ENCODE measurements at places on chromosomes 11 and 22.

DNA sequence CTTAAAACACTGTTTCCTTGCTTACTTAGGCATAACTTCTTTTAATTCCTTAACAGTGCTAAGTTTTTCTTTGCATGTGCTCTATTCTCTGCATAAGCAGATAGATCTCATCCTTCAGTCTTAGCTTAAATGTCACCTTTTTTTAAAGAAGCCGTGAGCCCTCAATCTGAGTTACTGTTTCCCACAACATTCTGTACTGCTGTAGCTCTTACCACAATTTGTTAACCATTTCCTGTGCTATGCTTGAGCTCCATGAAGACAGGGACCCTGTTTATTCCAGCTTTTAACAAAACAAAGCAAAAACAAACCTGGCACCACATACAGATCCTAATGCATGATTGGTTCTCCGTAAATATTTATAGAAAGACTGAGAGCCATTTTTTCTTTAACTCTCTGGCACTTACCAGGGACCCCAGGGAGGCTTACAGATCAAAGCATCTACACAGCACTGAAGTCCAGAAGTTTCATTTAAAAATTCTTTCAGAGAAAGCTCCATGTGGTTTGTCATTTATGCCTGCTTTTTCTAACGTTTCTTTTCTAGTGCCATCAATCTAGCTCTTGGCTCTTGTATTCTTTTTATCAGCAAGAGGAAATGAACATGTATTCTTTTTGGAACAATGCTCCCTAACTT lies 74.9 kb downstream of the DYNC2H1 start:
- ATAC-seq, result no peak
- no peaks in the 10 kb centered on the region for H3K4me1 ChIP-seq
- no peaks in the 10 kb centered on the region for H3K27me3 ChIP-seq
- H3K36me3 ChIP-seq, result no peaks in the 10 kb centered on the region
- H3K4me3 ChIP-seq, result no peak overlapping the region
- no peak overlapping the region for H3K27ac ChIP-seq

DNA sequence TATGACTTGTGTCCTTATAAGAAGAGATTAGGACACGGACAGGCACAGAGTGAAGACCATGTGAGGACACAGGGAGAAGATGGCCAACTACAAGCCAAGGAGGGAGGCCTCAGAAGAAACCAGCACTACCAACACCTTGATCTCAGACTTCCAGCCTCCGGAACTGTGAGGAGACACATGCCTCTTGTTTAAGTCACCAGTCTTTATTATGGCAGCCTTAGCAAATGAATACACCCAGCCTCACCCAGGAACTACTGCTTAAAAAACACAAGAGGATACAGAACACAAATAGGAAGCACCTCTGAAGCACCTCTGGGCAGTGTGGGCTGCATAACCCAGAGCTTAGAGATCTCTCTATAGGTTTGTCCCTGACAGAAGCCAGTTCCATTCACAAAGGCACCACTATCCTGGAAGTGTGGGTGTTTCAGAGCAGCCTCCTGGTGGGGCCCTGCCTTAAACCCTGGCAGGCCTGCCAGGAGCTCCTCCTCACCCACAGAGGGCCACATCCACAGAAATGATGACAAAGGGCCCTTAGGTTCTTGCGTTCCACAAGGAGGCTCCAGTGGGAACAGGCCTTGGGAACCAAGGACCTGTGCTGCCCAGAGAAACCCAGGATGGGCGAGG lies 58.8 kb downstream of the CHRDL2 start:
- H3K27ac ChIP-seq, result peak overlapping the region; percentile 9
- no peak overlapping the region for H3K4me3 ChIP-seq
- H3K27me3 ChIP-seq, result no peaks in the 10 kb centered on the region
- H3K36me3 ChIP-seq, result no peaks in the 10 kb centered on the region

- peak within 1 kb of the TSS; percentile 67 for H3K27ac ChIP-seq
- H3K27me3 ChIP-seq, result no peaks in the 10 kb centered on the region
- ATAC-seq, result peak; percentile 98
- peak within 1 kb of the TSS; percentile 69 for H3K4me3 ChIP-seq
- no peaks in the 10 kb centered on the region for H3K4me1 ChIP-seq
Observed at GRCh38 chr22:46267431-46268279, at the start of gene TTC38. TSS of gene TTC38 (plus strand) at chr22:46268008. CDS start at chr22:46268040, 32 bp downstream.

DNA sequence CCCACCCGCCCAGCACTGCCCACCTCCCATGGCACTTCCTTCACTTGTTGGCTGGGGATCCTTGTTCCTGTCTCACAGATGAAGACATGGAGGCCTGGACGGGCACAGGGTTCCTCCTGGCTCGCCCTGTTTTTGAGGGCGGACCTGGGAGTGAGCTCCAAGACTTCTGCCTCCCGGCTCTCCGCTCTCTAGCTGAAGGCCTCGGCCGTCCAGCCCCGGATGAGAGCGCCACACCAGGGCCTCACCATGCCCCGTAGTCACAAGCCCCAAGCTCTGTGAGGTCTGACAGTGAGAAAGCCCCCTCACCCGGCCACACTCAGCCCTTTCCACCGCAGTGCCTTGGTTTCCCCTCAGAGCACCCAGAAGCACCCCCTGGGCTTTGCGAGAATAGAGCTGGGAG lies 9.1 kb downstream of the TPCN2 start:
- peaks cover 89% of the 10 kb centered on the region for H3K4me1 ChIP-seq

DNA sequence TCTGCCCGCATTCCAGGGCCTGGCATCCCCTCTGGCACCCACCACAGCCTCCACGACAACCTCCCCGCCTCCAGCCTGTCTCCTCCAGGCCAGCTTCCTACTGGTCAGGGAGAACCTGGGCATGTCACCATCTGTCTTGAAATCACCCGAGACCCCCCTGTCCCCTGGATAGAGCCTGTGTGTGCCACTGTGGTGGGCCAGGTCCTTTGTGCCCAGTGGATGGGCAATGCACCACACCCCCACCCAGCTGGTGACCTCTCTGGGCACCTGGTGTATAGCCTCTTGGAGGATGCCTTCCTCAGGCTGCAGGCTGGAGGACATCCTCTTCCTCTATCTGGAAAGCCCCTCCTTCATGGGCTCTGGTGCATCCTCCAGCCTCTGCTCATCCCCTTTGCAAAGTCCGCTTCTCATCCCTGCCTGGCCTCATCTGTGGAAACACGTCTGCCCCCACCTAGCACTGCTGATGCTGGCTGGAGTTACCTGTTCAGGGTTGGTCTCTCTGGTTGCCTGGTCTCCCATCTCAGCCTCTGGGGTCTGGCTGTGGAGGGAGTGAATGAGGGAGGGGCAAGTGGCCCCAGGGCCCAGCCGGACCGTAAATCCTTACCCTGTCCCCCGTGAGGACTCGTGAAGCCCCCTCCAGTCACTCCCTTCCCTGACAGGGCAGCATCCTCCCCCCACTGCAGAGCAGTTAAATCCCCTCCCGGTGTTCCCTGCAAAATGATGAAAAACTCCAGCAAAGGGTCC lies 589.6 kb downstream of the TBC1D22A start:
- H3K4me3 ChIP-seq, result no peak overlapping the region
- no peaks in the 10 kb centered on the region for H3K4me1 ChIP-seq
- H3K36me3 ChIP-seq, result no peaks in the 10 kb centered on the region
- H3K27me3 ChIP-seq, result peaks cover 16% of the 10 kb centered on the region
- ATAC-seq, result no peak
- no peak overlapping the region for H3K27ac ChIP-seq

GRCh38 chr22:27537501-27537900 lies 264.1 kb downstream of the MN1 start:
- no peaks in the 10 kb centered on the region for H3K27me3 ChIP-seq
- H3K27ac ChIP-seq, result peak overlapping the region; percentile 21
- no peak overlapping the region for H3K4me3 ChIP-seq
- H3K4me1 ChIP-seq, result no peaks in the 10 kb centered on the region

DNA sequence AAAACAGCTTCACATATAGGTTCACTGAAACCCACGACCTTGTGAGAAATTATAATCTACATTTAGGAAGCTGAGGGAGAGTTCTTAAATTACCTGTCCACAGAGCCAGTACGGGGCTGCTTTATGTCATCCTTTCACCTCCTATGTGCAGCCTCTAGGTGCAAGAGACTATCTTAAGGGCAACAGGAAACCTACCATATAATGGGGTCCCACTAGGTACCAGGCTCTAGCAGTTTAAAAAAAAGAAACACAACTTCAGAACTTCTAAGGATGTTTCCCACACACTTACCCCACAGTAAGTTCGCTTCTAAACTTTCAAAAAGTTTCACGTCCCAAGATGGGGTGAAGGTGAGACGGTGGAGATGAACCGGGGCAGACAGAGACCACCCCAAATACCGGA lies 573 bp downstream of the STK33 start:
- peak overlapping the region; percentile 80 for H3K27ac ChIP-seq
- H3K27me3 ChIP-seq, result peaks cover 18% of the 10 kb centered on the region
- H3K4me1 ChIP-seq, result peaks cover 8% of the 10 kb centered on the region
- H3K36me3 ChIP-seq, result no peaks in the 10 kb centered on the region
- ATAC-seq, result peak; percentile 9

DNA sequence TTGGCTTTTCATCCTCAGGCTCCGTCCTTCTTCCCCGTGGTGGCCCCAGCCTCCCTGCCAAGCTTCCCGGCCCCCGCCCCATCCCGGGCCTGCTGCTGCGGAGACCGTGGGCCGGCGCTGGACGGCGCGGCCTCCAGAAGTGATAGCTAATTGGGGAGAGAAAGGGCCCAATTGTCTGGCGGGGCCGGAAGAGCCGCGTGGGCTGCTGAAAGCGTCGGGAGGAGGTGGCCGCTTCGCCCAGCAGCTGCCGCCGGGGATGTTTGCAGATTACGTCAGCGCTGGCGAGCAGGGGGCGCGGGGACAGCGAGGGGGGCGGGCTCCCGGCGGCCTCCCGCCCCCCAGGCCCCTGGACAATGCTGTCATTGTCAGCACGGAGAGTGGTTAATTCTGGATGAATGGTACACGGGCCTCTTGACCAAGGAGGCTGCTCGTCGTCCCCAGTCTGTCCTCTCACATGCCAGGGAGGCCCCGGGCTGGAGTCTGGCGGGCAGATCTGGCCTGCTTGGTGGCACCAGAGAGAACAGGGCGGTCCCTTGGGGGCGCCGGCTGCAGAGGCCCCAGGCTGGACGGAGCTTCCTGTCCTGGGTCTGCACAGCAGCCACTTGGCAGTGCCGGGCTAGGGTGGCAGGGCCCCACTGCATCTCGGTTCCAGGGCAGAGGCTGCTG lies 1.6 kb downstream of the SMIM38 start:
- no peak overlapping the region for H3K4me3 ChIP-seq
- H3K27ac ChIP-seq, result peak overlapping the region; percentile 64
- H3K4me1 ChIP-seq, result peaks cover 40% of the 10 kb centered on the region
- peak; percentile 61 for ATAC-seq
- no peaks in the 10 kb centered on the region for H3K27me3 ChIP-seq

GRCh38 chr22:24240381-24240780 lies 4.5 kb downstream of the GGT5 start:
- H3K27me3 ChIP-seq, result no peaks in the 10 kb centered on the region
- peaks cover 21% of the 10 kb centered on the region for H3K4me1 ChIP-seq
- no peak overlapping the region for H3K27ac ChIP-seq
- no peaks in the 10 kb centered on the region for H3K36me3 ChIP-seq

GRCh38 chr11:46890665-46891064 lies 27.7 kb downstream of the LRP4 start:
- no peak overlapping the region for H3K4me3 ChIP-seq
- no peak overlapping the region for H3K27ac ChIP-seq
- no peak for ATAC-seq
- no peaks in the 10 kb centered on the region for H3K4me1 ChIP-seq
- no peaks in the 10 kb centered on the region for H3K27me3 ChIP-seq

DNA sequence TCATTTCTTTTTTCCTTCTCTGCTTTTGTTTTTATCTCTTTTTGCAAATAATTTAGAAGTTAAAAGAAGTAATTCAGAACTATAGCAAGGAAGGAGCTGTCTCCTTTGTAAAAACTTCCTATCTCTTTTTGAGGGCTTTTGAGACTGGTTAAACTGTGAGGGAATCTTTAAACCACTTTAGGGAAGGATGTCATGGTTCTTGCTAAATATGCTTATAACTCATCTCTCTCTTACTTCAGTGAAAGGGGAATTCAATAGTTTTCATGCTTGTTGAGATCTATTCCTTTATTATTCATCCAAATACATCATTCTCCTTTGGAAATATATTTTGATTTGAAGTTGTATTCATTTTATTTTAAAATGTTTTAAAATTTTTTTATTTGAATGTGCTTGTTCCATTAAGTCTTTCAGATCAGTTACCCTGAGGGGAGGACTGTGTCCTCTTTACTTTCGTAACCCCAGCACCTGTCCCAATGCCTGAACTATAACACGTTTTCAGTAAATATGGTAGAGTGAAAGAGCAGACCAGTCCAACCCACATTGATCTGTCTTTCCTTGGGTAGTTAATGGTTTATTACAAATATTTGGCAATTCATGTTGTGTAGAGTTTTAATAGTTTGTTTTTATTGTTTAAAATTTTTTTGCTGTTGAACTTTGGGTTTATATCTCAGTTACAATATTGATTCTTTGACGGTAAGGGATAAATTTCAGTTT lies 27.5 kb downstream of the AMOTL1 start:
- H3K27ac ChIP-seq, result peak overlapping the region; percentile 51
- no peaks in the 10 kb centered on the region for H3K27me3 ChIP-seq
- H3K4me3 ChIP-seq, result no peak overlapping the region
- ATAC-seq, result no peak
- peaks cover 43% of the 10 kb centered on the region for H3K4me1 ChIP-seq
- peaks cover 16% of the 10 kb centered on the region for H3K36me3 ChIP-seq

DNA sequence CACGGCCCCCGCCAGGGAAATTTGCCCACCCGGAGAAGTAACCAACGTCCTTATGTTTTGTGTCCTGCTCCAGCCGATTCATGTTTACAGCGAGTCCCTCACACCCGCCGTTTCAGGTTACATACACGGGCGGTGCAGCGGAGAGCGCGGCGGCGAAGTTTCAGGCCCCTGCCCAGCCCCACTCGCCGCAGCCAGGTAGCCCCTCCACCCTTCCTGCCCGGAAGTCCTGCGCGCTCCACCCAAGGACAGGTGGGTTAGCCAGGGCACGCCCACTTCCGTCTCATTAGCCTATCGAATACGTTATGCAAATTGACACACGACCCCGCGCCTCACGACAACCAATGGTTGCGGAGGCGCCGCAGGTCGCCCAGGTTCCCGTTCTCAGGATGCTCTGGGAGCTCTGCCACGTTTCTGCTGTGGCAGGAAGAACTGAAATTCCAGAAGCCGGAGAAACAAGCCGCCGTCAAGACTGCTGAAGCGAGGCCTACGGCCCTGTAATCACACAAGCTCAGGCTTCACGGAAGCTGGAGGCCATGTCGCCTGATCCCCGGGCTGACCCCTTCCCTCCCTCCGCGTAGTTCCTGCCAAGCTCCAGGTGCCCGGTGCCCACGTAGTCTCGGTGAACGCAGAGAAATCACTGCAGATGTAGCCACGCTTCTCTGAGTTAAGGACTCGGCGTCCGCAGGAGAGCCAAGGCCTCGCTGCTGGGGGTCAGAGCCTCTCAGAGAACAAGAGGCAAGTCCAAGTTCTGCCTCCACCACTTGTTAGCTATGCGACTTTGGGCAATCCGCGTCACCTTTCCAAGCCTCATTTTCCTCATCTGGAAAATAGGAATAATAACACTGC lies 22.4 kb upstream of the MYH9 start:
- ATAC-seq, result peak; percentile 52
- peak overlapping the region; percentile 25 for H3K27ac ChIP-seq
- no peaks in the 10 kb centered on the region for H3K4me1 ChIP-seq
- no peaks in the 10 kb centered on the region for H3K36me3 ChIP-seq
- peak overlapping the region; percentile 30 for H3K4me3 ChIP-seq
- no peaks in the 10 kb centered on the region for H3K27me3 ChIP-seq

- H3K4me3 ChIP-seq, result no peak overlapping the region
- H3K27ac ChIP-seq, result no peak overlapping the region
- no peak for ATAC-seq
Observed at GRCh38 chr11:8289492-8289918, 25.8 kb upstream of the LMO1 start.

GRCh38 chr22:35749808-35750207 lies 32.1 kb downstream of the APOL5 start:
- no peak for ATAC-seq
- H3K27me3 ChIP-seq, result no peaks in the 10 kb centered on the region
- peaks cover 4% of the 10 kb centered on the region for H3K36me3 ChIP-seq
- H3K4me1 ChIP-seq, result peaks cover 48% of the 10 kb centered on the region

GRCh38 chr22:44450503-44450902 lies 47.5 kb downstream of the RTL6 start:
- no peak overlapping the region for H3K4me3 ChIP-seq
- H3K27ac ChIP-seq, result no peak overlapping the region
- H3K36me3 ChIP-seq, result no peaks in the 10 kb centered on the region
- H3K4me1 ChIP-seq, result peaks cover 21% of the 10 kb centered on the region
- ATAC-seq, result no peak

Measured in gastroesophageal sphincter (tissue), 4 donors.